ENCODE measurements at places on chromosomes 3 and 15. TPM values are rescaled to one million over a fixed set of nuclear protein-coding genes. Genes with fewer than 3 reads are reported as not detected.

ZCWPW2 gene
- total RNA-seq: not detected

SOX14 gene
- total RNA-seq: not detected

FEZF2 gene
- not detected for total RNA-seq

DNA sequence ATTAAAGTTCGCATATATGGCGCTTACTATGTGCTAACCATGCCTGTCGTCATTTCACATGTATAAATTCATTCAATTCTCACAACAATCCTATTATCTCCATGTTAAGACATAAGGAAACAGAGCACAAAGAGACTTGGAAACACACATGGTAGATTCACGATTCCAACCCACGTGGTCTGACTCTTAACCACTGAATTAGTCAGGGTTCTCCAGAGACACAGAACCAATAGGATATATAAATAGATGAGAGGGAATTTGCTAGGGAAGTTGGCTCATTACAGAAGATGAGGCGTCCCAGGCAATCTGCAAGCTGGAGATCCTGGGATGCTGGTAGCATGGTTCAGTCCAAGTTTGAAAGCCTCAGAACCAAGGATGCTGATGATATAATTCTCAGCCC lies 765.3 kb downstream of the TBL1XR1 start:
- no peaks in the 10 kb centered on the region for H3K36me3 ChIP-seq
- no peak overlapping the region for H3K4me3 ChIP-seq
- no peaks in the 10 kb centered on the region for H3K27me3 ChIP-seq
- no peaks in the 10 kb centered on the region for H3K4me1 ChIP-seq

- H3K27me3 ChIP-seq: no peaks in the 10 kb centered on the region
- no peak for DNase-seq
- no peak overlapping the region for H3K4me3 ChIP-seq
- H3K4me1 ChIP-seq: no peaks in the 10 kb centered on the region
- H3K27ac ChIP-seq: no peak overlapping the region
These were observed 204.6 kb downstream of the LRRC3B start for GRCh38 chr3:26827169-26827568.

- DNase-seq: peak; percentile 67
- H3K36me3 ChIP-seq: no peaks in the 10 kb centered on the region
- H3K27me3 ChIP-seq: no peaks in the 10 kb centered on the region
- H3K27ac ChIP-seq: no peak overlapping the region
- H3K4me3 ChIP-seq: no peak overlapping the region
- H3K4me1 ChIP-seq: peaks cover 8% of the 10 kb centered on the region
These were observed 152.4 kb downstream of the LEKR1 start for GRCh38 chr3:156978481-156978961.

All from Karpas-422 (cell line).